ENCODE measurements at places on chromosomes 3 and 15. TPM values are rescaled to one million over a fixed set of nuclear protein-coding genes. Genes with fewer than 3 reads are reported as not detected.

DNA sequence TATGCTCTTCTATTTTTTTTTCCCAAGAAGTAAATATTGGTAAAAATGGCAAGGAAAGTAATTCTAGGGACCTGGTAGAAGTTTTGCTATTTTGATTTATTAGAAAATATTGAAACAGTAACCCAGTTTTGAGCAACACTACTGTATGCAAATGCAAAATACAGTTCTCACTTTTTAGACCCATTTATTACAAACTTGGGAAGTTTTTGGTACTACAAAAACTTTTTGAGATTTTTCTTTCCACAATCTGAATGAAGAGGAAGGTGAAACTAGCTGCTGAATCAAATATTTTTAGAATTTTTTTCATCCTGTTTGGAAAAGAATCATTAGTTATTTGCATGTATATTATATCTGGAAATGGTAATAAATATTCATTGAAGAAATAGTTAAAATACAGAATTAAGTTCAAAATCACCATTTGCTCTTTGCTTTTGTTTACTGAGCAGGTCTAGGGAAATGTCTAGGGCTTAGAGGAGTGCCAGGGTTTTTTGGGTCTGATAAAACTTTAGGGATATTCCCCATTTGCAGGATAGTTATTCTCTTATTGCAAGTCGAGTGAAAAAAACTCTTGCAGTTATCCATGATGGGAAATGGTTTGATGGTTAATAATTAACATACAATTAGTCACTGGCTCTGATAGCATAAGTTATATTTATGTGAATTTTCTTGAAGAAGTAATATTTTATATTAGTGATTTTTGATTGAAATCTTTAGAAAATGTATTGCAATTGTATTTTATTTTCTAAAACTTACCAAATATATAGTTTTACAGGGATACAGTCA lies 47.0 kb downstream of the TCF12 start:
- H3K27me3 ChIP-seq, result no peaks in the 10 kb centered on the region
- peaks cover 36% of the 10 kb centered on the region for H3K4me1 ChIP-seq
- H3K27ac ChIP-seq, result no peak overlapping the region

GRCh38 chr3:127484601-127485388 lies 105.7 kb downstream of the TPRA1 start:
- H3K4me1 ChIP-seq, result no peaks in the 10 kb centered on the region
- H3K27me3 ChIP-seq, result no peaks in the 10 kb centered on the region
- no peak for DNase-seq

- H3K4me3 ChIP-seq, result peak overlapping the region; percentile 47
- H3K27me3 ChIP-seq, result no peaks in the 10 kb centered on the region
- DNase-seq, result no peak
- peaks cover 40% of the 10 kb centered on the region for H3K4me1 ChIP-seq
Observed at GRCh38 chr15:100307241-100308212, 34.2 kb downstream of the ADAMTS17 start.

The TMCC1 gene
- 17.7 TPM for total RNA-seq

The ONECUT1 gene
- 0.28 TPM for total RNA-seq

The TLR9 gene
- not detected for total RNA-seq

All from thoracic aorta (tissue), 2 donors.